Stimulated activated CD8-positive, alpha-beta memory T cell treated with anti-CD3 and anti-CD28 coated beads, Interleukin-12 subunit alpha, Interleukin-12 subunit beta, amount 100 ng/mL, for 1 hour (primary cell): ENCODE measurements at places on chromosomes 1 and 21.

DNA sequence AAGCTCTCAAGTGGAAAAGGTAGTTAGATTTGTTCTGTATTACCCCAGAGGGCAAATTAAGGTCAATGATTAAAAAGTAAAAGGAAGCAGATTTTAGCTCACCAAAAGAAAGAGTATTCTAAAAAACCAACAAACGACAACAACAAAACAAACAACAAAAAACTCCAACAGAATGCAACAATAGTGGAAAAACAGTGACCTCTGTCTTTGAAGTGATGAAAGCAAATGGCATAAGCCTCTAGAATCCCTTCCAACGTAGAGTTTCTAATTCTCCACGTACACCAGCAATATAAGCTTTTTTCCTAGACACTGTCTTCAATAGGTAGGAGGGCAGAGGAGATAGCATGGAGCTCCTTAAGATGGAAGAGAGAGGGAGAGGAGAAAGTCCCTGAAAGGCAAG is 359.1 kb downstream of the TTLL7 start:
- no peak for DNase-seq

- no peak for DNase-seq
These were observed 128.6 kb downstream of the CLEC20A start for GRCh38 chr1:178368208-178368607.

- no peak for DNase-seq
These were observed 12.6 kb downstream of the SLC41A1 start for GRCh38 chr1:205800427-205800826.

DNA sequence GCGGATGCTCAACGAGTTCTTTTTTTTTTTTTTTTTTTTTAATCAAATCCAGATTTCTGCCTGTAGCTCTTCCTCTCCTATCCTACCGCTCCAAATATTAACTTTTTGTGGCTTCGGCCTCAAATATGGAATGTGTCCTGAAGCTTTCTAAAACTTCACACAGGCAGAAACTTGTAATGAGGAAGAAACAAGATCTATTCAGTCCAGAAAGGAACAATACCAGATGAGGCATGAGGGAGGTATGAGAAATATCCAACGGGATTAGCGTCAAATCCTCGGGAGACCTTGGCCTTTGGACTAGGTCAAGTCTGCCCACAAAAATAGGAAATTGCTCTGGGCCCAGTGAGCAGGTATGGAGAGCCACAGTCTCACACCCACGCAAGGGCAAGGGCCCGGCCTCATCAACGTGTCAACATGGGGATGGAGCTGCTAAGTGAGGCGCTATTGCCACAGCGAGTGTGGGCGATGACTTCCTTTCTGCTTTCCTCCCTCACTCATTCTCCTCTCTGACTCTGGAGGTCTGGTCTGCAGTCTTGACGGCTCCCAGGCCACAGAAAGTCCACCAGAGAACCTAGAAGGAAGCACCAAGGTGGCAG is 66.6 kb downstream of the BCAR3 start:
- DNase-seq, result no peak

DNA sequence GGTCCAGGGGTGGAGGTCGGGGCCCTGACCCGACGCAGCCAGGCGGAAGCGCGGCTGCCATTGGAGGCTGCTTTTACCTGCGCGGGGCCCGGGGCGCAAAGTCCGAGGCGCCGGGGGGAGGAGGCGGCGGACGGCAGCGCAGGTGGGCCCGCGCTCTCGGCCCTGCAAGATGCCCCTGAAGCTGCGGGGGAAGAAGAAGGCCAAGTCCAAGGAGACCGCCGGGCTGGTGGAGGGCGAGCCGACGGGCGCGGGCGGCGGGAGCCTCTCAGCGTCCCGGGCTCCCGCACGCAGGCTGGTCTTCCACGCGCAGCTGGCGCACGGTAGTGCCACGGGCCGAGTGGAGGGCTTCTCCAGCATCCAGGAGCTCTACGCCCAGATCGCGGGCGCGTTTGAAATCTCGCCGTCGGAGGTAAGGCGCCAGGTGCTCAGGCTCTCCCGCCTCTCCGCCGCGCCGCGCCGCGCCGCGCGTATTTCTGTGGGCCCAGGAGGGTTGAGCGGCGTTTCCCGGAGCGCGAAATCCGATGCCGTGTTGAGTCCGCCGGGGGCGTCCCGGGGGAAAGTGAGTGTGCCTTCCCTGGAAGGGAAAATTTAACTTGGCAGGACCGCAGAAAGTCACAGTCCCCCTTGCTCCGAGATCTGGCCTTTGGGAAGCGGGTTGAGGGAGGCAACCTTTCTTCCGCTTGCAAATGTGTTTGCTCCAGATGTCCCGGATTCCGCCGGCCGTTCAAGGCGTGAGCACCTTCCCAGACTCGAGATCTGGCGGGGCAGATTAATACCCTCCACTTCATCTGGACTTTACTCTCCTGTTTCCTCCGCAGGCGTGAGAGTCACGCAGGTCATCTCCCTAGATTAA is at the start of gene GIPC2:
TSS of gene GIPC2 (plus strand) at position 41 of the 853 bp plus-strand sequence. CDS start at position 170, 129 bp downstream.
- no peak for DNase-seq

DNA sequence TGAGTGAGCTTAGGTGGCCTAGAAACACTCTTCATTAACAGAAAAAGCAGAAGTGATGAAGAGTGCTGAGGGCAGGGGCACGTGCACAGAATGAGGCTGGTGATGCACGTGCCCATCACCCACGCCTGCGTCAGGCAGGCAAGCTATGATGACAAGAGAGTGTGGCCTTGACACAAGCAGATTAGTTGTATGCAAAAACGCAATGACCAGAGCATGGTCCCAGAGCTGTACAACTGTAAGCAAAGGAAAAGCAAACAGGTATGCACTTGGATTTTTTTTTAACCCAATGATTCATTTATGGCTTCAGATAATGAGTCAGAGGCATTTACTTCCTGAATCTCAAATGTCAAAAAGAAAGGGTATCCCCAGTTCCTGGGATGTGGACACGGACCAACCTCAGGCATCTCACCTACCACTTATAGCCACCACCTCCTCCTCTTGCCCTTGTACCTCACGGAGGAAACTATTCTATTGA is 9.1 kb upstream of the TMEM61 start:
- no peak for DNase-seq

DNA sequence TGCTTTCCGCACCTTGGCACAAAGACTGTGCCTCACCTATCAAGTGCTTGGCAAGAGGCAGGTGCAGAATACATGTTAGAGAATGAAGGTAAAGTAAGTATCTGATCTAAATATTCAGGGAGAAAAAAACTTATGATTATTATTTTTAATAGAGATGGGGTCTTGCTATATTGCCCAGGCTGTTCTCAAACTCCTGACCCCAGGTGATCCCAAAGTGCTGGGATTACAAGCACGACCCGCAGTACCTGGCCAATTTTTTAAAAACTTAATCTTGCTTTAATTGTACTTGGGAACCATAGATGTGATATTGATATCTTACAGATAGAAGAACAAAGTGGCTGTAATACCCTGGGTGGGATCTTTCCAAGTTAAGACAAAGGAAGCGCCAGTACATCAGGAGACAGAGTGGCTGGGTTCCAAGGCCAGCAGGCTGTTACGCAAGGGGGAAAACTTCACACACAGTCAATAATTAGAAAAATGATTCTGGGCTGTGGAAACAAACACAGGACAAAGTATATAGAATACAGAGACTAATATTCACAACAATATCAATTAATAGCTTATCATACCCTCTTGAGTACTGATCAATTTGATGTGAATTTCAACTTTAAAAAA is 58.6 kb upstream of the ATP1A1 start:
- DNase-seq, result no peak

GRCh38 chr1:21341517-21342078 is 51.3 kb upstream of the ECE1 start:
- no peak for DNase-seq

DNA sequence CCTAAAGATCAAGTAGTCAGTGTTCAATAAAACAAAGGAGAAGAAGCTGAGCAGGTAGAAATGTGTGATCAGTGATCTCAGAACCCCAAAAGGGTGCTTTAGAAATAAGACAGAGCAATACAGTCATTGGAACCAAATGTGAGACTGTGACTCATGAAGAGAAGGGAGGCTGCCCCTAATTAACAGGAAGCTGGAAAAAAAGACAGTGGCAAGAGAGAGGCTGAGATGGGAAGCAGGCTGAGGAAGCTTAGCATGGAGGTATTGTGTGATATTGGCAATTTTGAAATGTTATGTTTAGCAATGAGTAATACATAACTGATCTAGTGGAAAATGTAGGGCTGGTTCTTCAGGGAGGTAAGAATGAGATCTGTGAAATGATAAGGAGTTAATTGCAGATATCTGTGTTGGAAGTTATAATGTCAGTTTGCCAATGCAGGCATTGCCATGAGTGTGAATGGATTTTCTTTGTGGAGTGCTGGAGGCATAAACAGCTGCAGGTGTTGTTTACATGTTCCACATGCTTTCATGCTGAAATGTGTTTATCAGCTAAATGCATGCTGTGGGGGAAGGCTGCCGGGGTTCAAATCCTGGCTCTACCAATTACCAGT is 90.6 kb upstream of the CACNA1E start:
- no peak for DNase-seq

GRCh38 chr1:114758256-114758832 is 560 bp upstream of the CSDE1 start:
- DNase-seq, result no peak

- no peak for DNase-seq
These were observed 523.4 kb downstream of the PTBP2 start for GRCh38 chr1:97245026-97245425.

DNA sequence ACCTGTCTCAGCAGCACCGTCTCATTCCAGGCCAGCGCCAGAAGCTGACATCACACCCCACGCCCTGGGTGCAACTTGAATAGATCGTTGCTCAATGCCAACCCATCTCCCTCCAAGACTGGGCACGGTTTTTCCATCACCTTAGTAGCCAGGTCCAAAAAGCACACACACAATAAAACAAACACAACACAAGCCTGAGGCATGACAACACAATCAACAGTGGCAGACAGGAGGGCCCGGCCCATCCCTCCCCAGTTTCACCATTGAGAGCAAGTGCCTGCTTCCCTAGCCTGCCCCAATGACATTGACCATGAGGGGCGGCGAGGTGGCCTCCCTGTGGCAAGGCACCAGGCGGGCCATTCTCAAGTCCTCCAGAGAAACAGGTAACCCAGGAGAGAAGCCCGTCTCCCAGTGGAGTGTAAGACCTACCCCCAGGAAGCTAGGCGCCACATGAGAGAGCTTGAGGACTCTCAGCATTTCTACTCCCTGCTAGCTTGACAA is 2.7 kb downstream of the IFFO2 start:
- no peak for DNase-seq

DNA sequence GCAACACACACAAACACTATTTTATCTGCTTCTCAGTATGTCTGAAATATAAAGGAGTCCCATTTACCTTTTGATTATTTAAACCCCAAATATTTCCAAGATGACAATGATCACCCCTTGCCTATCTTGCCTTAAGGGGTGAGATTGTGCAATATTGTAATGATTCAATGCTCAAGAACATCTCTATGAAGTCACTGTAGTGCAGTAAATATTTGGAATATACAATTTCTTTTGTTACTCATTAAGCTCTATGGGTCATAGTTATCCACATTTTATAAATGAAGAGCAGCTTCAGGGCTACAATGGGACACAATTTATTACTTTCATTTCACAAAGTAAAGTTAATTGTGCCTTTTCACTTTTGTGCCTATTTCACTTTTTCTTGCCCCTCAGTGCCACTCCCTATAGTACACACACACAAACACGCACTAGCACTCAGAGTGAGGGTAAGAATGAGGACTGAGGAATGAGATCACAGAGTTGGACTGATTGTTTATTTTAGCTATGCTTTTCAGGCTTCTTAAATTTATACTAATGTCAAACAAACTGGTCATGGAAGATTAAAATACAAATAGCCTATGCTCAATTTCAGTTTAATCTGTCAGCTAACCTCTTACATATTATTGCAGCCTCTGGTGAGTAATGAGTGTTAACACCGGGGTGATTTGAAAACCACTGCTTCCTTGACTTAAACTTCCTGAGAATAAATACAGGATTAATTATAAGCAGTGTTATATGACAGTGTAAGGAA is 521.0 kb upstream of the B3GALT2 start:
- DNase-seq, result no peak

DNA sequence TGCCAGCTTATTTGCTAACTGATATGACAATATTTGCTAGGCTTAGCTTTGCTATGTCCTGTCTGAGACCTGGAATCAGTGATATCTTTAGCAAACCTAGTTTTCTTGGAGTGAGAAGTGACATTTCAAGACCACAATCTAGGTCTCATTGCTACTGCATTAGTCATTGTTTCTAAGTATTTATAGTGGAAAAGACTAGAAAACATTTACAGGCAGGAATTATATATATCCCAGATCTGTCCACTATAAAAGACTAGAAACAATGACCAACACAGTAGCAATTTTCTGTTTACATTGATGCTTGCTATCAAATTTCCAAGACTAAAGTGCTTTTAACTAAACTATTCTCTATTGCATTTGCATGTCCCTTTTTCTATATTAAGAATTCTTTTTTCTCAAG is 5.0 kb upstream of the RGS18 start:
- DNase-seq, result no peak

- no peak for DNase-seq
These were observed 89.9 kb upstream of the SLC2A1 start for GRCh38 chr1:43048601-43049011.

GRCh38 chr1:95084317-95085176 is 11.8 kb upstream of the ALG14 start:
- peak; percentile 15 for DNase-seq

GRCh38 chr1:109993885-109994284 is 9.3 kb downstream of the AHCYL1 start:
- no peak for DNase-seq

- no peak for DNase-seq
These were observed 111.7 kb upstream of the IRF2BP2 start for GRCh38 chr1:234721476-234722269.

DNA sequence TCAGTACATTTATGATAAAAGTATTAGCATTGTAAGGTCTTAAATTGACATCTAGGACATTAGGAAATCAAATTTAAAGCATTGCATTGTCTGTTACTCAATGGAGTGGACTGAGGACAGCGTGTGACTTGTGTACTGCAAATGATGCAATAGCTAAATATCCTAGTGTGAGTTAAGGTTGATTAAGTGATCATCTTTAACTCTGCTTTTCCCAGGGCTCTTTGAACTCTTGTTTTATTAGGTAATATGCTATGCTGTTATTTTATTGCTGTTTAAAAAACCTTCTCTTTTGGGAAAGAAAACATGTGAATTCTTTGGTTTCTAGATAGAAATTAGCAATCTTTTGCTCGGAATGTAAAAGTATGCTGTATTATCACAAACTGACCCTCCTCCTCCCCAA is 38.6 kb downstream of the NFIA start:
- no peak for DNase-seq

GRCh38 chr1:164611754-164612642 is 53.0 kb downstream of the PBX1 start:
- DNase-seq, result no peak

- DNase-seq, result no peak
These were observed 25.5 kb upstream of the PRSS38 start for GRCh38 chr1:227790034-227790400.

- DNase-seq, result no peak
These were observed 794 bp downstream of the NID1 start for GRCh38 chr1:236063919-236064673.

- DNase-seq, result no peak
These were observed 66.4 kb downstream of the IGSF21 start for GRCh38 chr1:18174037-18174436.

GRCh38 chr1:245516284-245516759 is 361.5 kb downstream of the KIF26B start:
- DNase-seq, result no peak

- no peak for DNase-seq
These were observed 21.9 kb downstream of the KMO start for GRCh38 chr1:241553886-241554592.
